ENCODE measurements at places on chromosomes 3 and 15. TPM values are rescaled to one million over a fixed set of nuclear protein-coding genes. Genes with fewer than 3 reads are reported as not detected.
A peak's percentile ranks its signal among the peaks of the same experiment; 100 is the strongest.

GRCh38 chr3:71854096-71854495 lies 69.1 kb upstream of the PROK2 start:
- H3K4me1 ChIP-seq, result no peaks in the 10 kb centered on the region
- DNase-seq, result no peak
- H3K27ac ChIP-seq, result no peak overlapping the region
- no peak overlapping the region for H3K4me3 ChIP-seq

DNA sequence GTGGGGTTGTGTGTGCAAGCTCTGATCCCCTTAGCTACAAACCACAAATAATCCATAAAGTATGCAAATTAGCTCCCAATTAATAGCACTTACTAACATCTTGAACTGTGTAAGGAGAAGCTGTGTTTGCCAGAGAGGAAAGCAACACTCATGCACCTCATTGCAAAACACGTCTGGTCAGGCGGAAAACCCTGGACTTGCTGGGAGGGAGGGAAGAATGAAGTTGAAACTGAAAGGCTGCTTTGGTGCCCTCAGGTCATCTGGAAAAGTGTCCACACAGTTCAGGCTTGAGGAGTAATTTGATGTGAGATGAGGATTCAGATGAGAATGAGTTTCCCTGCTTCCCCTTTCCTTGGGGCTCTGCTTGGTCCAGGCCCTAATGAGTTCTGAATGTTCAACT lies 185.5 kb upstream of the ANKRD28 start:
- H3K27ac ChIP-seq, result no peak overlapping the region
- no peaks in the 10 kb centered on the region for H3K27me3 ChIP-seq
- H3K36me3 ChIP-seq, result no peaks in the 10 kb centered on the region
- H3K4me1 ChIP-seq, result no peaks in the 10 kb centered on the region
- no peak overlapping the region for H3K4me3 ChIP-seq

DNA sequence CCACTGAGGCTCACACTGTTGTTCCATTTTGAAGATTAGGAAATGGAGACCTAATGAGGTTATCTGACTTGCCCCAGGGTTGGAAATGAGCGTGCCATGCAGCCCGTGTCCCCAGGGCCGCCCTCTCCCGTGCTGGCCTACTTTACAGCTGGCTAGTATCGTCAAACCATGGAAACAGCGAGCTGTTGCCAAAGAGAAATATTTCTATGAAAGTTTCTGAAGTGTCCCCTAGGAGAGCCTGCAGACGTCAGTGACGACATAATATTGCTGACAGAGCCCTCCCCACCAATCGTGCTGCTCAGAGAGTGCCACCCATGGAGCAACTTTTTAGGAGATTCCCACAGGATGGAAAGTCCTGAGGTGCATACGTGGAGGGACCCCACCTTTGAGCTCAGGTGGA lies 11.2 kb upstream of the FAM174B start:
- peak overlapping the region; percentile 70 for H3K27ac ChIP-seq
- H3K4me1 ChIP-seq, result peaks cover 22% of the 10 kb centered on the region
- no peaks in the 10 kb centered on the region for H3K36me3 ChIP-seq
- peak; percentile 18 for DNase-seq

DNA sequence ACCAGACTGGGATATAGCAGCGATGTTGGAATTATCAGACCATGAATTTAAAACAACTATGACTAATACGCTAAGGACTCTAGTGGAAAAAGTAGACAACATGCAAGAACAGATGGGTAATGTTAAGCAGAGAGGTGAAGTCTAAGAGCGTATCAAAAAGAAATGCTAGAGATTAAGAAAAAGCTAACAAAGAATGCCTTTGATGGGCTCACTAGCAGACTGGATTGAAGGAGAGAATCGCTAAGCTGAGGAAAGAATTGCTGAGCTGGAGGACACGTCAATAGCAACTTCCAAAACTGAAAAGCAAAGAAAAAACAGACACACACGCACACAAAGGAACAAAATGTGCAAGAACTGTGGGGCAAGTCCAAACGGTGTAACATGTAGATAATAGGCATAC lies 20.0 kb upstream of the CMTM6 start:
- DNase-seq, result no peak
- H3K27me3 ChIP-seq, result no peaks in the 10 kb centered on the region
- H3K27ac ChIP-seq, result no peak overlapping the region
- no peaks in the 10 kb centered on the region for H3K36me3 ChIP-seq

- H3K27ac ChIP-seq, result peak overlapping the region; percentile 95
- H3K27me3 ChIP-seq, result no peaks in the 10 kb centered on the region
- H3K36me3 ChIP-seq, result no peaks in the 10 kb centered on the region
- DNase-seq, result peak; percentile 65
- H3K4me3 ChIP-seq, result no peak overlapping the region
- H3K4me1 ChIP-seq, result peaks cover 27% of the 10 kb centered on the region
These were observed 2.5 kb upstream of the INAFM2 start for GRCh38 chr15:40320931-40321371.

GRCh38 chr3:162933656-162934055 lies 1437.0 kb downstream of the OTOL1 start:
- no peaks in the 10 kb centered on the region for H3K36me3 ChIP-seq
- DNase-seq, result no peak
- H3K4me3 ChIP-seq, result no peak overlapping the region
- H3K27me3 ChIP-seq, result no peaks in the 10 kb centered on the region
- no peak overlapping the region for H3K27ac ChIP-seq
- no peaks in the 10 kb centered on the region for H3K4me1 ChIP-seq

GRCh38 chr3:151015767-151016477 lies 43.4 kb upstream of the CLRN1 start:
- peaks cover 4% of the 10 kb centered on the region for H3K27me3 ChIP-seq
- H3K36me3 ChIP-seq, result no peaks in the 10 kb centered on the region
- H3K27ac ChIP-seq, result no peak overlapping the region
- no peak overlapping the region for H3K4me3 ChIP-seq
- H3K4me1 ChIP-seq, result no peaks in the 10 kb centered on the region

DNA sequence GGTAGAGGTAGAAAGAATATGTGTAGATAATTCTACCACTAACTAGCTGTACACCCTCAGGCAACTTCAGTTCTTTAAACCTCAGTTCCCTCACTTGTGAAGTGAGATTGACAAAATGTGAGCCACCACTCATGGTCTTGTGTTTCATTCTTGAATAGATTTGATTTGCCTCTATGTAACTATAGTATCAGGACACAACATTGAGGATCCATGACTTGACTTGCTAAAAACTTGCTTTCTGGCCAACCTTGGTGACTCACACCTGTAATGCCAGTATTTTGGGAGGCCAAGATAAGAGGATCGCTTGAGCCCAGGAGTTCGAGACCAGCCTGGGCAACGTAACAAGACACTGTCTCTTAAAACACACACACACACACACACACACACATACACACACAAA lies 115.8 kb upstream of the FLNB start:
- no peaks in the 10 kb centered on the region for H3K27me3 ChIP-seq
- no peak for DNase-seq
- no peaks in the 10 kb centered on the region for H3K36me3 ChIP-seq
- no peaks in the 10 kb centered on the region for H3K4me1 ChIP-seq
- H3K27ac ChIP-seq, result peak overlapping the region; percentile 66
- H3K4me3 ChIP-seq, result no peak overlapping the region

GRCh38 chr3:169144270-169144669 lies 519.2 kb downstream of the MECOM start:
- peaks cover 69% of the 10 kb centered on the region for H3K27me3 ChIP-seq
- peaks cover 4% of the 10 kb centered on the region for H3K4me1 ChIP-seq
- H3K27ac ChIP-seq, result peak overlapping the region; percentile 35
- DNase-seq, result no peak
- H3K4me3 ChIP-seq, result no peak overlapping the region

- H3K4me1 ChIP-seq, result no peaks in the 10 kb centered on the region
- H3K27me3 ChIP-seq, result no peaks in the 10 kb centered on the region
- no peak for DNase-seq
- no peak overlapping the region for H3K27ac ChIP-seq
These were observed 239.3 kb downstream of the SLC9A9 start for GRCh38 chr3:143608966-143609365.

DNA sequence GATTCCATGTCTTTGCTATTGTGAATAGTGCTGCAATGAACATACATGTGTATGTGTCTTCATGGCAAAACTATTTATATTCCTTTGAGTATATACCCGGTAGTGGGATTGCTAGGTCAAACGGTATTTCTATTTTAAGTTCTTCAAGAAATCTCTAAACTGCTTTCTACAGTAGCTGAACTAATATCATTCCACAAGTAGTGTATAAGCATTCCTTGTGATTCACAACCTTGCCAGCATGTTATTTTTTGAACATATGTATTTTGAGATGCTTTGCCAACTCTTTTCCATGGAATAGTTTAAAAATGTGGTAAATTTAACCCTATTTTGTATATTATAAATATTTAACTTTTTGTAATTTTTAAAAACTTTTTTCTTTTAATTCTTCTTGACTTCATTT lies 592.7 kb upstream of the NAALADL2 start:
- H3K27me3 ChIP-seq, result no peaks in the 10 kb centered on the region
- H3K36me3 ChIP-seq, result no peaks in the 10 kb centered on the region
- H3K4me3 ChIP-seq, result no peak overlapping the region
- H3K27ac ChIP-seq, result no peak overlapping the region
- no peaks in the 10 kb centered on the region for H3K4me1 ChIP-seq
- no peak for DNase-seq

The PLOD2 gene
- total RNA-seq, result 18.9 TPM

The C3orf20 gene
- total RNA-seq, result not detected

The CPLX3 gene
- total RNA-seq, result not detected

The CTXN2 gene
- not detected for total RNA-seq

Measured in transverse colon (tissue), 4 donors.